Fibroblast of gingiva (primary cell): ENCODE measurements at places on chromosomes 7 and 10.
A peak's percentile ranks its signal among the peaks of the same experiment; 100 is the strongest.

- no peak for DNase-seq
Measured at GRCh38 chr10:49831352-49832035, 69.4 kb upstream of the OGDHL start.

GRCh38 chr7:122027058-122027457 is 117.0 kb downstream of the AASS start:
- no peak for DNase-seq

DNA sequence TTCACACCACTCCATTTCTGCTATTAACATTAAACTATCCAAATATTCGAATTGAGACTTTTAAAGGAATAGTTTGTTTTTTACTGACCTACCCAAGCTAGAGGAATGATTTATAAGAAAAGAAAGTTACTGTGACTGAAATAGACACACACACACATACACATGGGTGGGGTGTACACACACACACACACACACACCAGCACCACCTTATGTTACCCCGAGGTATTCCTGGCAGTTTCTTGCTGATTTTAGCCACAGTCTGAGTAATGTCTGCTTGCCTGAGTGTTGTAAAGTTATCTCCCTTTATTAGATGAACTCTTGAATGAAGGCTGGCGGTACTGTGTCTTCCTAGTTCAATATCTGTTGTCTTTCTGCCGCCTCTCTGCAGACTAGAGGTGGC is 91.3 kb upstream of the PRKG1 start:
- no peak for DNase-seq

DNA sequence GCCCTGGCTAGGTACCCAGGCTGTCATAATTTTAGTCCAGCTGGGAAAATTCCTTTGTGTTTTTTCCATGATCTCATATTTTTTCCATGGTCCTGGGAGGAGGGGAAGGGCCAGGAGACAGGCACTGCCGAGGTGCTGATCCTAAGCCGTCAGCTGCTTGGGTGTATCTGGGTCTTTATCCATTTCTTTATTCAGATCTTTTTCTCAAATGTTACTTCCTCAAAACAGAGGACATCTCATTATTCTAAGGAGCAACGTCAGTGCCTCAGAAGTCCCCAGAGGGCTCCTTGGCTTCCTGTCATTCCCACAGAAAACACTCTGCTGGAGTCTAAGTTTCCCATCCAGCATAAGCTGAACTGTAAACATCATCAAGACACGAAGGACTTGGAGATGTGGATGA is 2.8 kb upstream of the OR6V1 start:
- peak; percentile 59 for DNase-seq

- no peak for DNase-seq
Measured at GRCh38 chr7:108380517-108380916, 75.7 kb downstream of the NRCAM start.

GRCh38 chr7:35263396-35263795 is 9.5 kb upstream of the TBX20 start:
- DNase-seq = no peak

DNA sequence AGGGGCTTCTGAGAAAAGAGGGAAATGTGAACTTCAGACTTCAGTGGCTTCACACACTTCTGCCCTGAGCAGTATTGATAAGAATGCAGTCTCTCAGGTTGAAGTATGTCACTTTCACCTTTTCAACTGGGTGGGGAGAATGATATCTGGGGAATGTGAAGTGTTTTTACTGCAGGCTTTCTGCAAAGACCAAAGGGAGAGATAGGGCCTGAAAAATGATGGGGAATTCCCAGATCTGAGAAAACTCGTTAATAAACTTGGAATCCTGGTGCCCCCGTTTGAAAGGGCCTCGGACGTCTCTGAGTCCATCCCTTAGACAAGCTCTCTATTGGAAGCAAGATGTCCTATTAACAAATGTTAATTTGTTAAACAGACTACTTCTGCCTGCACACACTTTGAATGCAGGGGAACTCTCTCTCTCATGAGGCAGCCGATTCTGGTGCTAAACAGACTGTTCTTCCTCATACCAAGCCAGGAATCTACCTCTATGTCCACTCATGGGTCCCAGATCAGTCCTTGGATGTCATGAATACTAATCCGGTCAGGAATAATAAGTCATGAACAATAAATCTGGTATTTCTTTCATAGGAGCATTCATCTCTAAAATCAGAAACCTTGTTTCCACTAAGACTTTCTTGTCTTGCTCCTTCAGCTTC is 193.6 kb downstream of the JCAD start:
- DNase-seq = no peak

DNA sequence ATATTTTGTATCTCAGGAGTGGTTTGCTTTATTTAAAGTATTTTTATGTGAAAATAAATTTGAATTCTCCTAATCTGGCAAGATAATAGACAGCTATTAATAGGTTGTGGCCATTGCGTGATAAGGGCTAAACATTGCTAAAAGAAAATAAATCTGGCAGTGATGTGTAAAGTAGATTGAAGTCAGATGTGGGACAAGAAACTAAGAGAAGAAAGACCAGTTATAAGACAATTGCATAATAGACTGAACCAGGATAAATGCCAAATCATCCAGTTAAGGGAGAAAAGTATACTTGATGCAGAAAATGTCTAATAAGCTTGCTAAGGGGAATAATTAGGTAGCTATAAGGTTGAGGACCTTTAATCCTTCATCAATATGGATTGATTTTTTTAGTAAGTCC is 197.5 kb upstream of the CSTF2T start:
- DNase-seq = peak; percentile 88

DNA sequence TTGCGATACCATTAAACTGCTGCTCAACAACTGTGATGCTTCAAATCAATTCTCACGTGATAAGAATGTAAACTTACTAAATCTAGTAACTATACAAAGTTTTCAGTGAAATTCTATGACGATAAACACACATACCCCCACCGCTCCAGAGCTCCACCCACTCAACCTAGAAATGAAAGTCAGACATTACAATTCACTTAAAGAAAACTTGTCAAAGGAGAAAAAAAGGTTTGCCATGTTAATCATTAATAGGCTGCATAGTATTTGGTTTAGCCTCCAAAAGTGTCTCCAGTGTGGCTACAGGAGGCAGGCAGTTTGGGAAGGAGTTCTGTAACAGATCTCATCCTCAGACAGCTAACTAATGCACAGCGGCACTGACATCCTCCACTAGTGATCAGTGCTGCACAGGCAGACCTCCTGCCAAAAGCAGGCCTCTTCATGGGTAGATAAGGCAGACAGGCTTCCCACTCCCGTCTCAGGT is 3.1 kb downstream of the HERPUD2 start:
- DNase-seq = no peak

DNA sequence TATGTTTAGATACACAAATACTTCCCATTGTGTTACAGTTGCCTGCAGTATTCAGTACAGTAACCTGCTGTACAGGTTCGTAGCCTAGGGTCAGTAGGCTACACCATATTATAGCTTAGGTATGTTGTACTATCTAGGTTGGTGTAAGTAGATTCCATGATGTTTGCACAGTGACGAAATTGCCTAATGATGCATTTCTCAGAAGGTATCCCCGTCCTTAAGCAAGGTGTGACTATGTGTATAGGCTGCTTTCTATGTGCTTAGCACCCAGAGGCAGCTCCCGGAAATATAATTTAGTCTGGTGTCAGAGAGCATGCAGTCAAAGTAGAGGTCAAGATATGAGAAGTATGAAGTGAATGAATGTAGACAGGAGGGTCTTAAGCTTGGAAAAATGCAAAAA is 9.8 kb downstream of the MAPK8 start:
- no peak for DNase-seq

- DNase-seq = peak; percentile 75
Measured at GRCh38 chr10:126902157-126902556, 3.1 kb upstream of the DOCK1 start.

DNA sequence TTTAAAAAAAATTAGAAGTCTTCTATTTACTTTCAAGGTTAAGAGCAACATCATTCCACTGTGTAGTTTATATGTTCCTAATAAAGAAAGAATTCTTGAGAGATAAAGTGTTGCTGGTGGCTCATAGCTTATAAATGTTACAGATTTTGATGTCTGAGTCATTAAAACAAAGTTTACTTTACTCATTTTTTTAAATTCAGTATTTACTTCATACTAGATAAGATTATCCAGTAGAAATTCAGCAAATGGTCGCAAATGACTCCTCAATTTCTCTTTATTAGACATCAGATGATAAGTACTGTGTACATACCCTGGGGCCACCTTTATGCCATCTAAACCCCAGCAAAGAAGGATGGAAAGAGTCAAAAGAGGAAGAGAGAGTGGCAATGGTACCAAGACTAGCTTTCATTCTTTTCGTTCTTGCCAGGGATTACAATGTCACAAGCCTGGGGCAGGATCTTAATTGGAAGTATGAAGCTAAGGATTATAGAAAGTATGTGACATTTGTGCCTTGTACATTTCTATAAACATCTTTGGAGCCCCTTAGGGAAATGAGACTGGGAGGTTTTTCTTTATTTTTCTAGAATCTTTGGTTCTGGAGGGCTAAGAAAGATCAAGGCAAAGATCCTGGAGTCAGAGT is 206.1 kb downstream of the CHRM2 start:
- DNase-seq = peak; percentile 57
